Ovary (tissue), 10 donors: ENCODE measurements at places on chromosomes 7 and 10.

DNA sequence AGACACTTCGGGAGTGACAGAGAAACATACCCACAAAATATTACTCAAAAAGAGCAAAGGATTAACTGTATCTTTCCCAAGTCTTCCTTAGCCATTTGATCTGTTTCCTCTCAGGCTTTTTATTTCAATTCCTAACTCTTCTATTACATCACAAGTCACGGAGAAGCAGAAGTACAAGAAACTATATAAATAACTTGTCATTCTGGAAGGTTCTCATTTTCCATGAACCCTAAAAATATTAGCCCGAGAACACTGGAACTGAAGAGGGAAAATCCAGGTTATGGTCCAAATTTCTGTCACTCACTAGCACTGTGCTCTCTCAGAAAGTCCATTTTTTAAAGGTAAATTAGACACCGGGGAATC, 98.0 kb downstream of the GRB10 start:
- no peak for DNase-seq

- DNase-seq, result no peak
These were observed 8.5 kb downstream of the NRP1 start for GRCh38 chr10:33325929-33326328.

DNA sequence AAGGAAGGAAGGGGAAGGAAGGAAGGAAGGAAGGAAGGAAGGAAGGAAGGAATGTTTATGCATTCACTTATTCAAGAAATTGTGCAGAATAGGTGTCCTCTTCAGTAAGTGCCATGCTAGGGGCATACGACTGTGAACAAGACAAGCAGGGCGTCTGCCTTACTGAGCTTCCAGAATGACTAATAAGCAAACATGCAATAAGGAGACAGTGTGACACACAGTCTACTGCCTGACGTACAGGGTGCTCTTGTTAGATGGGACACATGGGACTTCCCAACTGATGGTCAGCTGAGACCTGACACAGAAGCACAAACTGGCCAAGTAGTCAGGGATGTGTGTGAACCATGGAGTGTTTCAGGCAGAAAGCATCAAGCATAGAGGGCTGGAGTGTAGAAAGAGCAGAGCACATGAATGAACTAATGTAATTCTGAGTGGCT, 18.2 kb downstream of the DNAJC12 start:
- no peak for DNase-seq

DNA sequence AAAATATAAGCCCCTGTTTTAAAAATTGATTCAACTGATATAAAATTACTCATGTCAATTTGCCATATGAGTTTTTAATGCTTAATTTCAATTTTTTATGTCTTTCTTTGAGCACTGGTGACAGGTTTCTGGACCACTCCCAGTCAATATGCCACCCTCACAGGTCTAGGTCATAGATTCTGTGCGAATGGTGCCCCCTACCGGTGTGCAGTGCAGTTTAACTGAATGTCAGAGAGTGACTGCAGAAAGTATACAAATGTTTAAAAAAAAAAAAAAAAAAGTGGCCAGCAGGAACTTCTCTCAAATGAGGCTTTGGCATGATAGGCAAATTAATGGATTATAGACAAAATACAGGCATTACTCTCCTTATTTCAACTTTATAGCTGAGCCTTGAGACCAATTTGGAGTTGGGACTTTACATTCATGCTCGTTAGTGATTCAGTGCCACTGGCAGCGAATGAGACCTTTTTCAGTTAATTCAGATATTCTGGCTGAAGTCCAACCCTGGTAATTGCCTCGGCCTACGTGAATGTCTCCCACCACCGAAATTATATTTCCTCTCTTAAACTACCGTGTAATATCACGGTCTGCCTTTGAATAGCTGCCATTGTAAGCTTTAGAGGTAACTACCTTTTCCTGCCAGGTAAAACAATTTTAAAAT, 427.6 kb downstream of the PHTF2 start:
- DNase-seq, result peak; percentile 61

DNA sequence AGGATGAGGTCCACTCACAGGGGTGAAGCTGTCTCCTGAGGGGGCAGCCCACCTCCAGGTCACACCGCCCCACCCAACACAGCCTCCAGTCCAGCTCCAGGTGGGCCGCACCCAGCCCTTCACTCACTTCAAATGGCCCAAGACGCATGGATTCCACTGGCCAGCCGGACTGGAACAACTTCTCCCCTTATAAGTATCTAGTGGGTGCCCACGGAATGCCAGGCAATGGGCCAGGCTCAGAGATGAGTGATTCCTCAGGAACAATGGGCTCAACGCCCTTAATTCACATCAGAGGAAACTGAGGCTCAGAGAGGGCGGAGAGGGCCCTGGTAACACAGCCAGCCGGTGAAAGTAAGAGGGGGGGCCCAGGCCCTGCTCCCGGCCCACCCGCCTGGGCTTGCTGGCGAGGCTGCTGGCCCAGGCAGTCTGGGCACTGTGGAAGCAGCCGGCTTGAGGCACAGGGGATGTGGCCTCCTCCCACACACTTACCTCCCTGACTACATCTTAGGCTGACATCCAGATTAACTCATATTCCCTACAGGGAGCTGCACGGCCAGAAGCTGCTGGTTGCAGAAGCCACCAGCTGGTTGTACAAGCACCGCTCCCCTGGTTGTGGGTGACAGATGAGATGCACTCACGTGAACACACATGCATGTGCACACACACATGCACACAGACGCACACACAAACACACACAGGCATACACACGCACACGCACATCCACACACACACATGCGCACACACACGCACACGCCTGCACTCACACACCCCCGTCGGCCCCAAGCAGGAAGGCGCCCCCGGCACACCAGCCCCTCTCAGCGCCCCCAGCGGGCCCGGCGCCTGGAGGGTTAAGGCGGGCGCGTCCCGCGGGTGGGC, 1.0 kb upstream of the FAM20C start:
- no peak for DNase-seq

DNA sequence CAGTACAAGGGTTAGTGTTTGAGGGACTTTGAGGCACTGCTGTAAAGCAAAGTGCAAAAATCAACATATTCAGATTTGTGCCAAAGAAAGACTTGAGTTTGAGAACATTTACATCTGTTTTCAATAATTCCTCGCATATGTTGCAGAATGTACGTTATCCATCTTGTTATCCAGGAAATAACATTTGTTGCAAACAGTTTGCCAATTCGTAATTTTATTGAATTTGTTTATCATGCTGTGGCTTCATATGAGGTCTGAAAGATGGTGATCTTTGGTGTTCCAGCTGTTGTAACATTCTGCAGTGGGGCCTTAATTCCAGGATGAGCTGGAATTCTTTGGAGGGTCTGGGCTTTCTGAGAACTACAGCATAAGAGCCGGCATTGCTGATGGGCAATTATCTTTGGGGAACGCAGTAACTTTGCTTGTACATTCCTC, 396.2 kb downstream of the LRMDA start:
- no peak for DNase-seq

DNA sequence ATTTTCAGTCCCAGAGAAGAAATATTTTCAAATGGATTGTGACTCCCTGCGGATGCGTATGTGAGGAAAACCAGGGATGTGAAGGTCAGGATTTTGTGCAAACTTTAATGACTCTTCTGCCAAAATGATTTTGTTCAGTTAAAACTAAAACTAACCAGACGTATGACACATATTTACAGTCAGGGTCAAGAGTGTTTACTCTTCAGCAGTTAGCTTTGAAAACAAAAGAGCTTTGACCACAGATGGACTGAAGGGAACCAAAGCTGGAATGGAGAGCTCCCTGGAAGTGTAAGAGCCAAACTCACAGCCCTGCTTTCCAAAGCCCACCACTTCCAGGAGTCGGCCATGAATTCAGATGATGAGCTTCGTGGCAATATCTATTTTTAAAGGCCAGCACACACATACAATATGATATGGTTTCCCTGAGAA, 15.5 kb downstream of the SVIL start:
- DNase-seq, result no peak

DNA sequence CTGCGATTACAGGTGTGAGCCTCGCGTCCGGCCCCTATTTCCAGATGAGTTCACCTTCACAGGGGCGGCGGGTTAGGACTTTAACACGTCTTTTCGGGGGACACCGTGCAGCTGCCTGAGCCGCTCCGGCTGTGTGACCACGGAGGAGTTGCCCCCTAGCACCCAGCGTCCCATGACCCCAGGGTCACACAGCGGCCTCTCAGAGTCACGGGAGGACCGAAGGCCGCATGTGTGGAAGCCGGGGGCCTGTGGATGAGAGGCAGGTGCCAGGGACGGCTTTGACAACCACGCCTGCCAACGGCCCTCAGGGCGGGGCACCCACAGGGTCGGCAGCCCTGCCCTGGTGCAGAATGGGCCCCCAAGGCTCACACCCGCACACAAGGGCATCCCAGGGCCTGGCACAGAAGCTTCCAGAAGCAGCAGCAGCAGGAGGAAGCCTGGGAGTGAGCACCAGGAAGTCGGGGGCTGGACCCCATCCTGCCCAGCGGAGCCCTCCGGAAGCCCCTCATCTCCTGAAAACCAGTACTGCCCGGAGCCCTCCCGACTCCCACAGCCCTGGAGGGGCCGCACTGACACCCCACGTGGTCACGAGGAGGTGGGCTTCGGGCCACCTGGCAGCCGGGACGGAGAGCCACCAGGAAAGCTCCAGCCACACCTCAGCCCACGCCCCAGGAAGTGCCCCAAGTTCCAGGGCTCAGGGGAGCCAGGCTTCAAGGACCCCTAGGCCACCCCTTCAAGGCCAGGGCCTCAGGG, 32.7 kb downstream of the ADAP1 start:
- no peak for DNase-seq

DNA sequence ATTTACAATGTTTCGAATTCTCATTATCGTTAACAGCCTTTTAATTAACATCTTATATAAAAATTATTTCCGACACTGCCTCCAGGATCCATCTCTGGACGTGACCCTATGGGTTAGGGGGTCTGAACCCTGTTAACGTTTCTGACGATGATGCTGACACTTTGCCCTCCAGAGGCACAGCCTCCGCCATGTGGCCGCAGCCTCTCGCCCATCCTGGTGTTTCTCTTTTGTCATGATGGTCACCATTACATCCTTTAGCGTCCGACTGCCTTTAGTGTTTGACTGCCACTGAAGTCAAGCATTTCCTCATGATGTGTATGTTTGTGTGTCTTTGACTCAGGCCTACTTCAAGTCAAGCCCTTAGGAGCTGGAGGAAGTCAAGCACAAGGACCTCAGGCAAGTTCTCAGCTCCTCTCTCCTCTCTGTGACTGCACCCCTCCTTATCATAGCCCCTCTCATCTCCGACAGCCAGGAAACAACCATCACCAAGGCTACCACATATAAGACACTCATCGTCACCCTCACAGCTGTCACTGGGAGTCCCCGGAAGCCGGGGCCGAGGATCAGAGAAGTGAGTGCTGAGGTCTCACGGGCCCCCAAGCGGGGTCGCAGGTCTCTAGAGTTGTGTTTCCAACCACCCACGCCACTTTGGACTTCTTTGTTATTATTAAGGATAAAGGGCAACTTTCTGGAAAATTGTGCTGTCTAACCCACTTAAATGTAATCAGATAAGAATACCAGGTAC, 96.1 kb upstream of the PPP2R2D start:
- DNase-seq, result no peak
